ENCODE measurements at places on chromosomes 1 and 21.
A peak's percentile ranks its signal among the peaks of the same experiment; 100 is the strongest.

DNA sequence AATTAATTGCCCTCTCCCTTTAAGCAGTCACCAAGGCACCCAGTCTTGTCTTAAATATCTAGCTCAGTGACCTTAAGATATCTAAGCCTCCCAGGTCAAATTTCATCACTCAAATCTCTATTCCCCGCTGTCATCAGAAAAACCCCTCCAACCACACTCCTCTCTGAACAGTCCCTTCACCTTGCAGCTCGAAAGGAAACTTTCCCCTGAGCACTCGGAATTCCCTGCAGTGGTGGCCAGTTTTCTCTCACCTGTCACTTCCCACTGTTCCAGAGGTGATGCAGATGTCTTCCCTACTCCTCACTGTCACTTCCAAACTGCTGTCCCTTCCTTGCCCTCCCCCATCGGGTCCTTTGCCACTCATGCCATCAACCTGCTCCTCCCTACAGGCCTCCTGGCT, 15.3 kb upstream of the SSX2IP start:
- DNase-seq = no peak

DNA sequence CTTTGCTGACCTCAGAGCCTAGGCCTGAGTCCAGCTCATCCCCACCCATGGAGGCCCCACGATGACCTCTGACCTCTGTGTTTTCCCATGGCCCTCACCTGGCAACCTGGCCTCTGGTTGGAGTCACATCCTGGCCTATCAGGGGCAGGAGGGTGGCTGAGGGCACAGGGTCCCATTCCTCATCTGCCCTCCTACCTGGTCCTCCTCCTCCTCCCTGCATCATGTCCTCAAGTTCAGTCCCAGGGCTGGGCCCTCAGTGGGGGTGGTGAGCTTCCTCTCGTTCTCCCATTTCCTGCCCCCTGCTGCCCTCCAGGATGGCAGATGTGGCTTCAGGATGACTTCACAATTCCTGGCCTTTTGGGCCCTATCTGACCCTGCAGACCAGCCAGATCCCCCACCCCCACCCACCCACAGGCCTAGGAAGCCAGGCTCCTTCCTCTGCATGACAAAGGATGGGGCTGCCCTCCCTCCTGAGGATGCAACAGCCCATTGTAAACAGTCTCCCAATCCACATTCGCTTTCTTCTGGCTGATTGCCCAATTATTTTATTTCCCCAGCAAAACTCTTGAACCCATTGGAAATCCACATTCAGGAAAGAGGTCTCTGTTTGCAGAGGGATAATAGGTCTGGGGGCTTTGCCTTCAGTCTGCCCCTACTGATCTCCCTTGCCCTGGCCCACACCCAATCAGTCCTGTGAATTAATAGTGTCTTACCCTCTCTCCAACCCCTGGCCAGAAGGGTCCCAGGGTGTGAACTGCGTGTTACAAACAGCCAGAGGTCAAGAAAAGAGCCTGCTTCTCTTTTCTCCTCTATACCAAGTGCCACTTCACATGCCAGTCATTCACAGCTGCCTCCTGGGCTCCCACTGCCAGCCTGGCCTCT, 10.3 kb upstream of the LEFTY1 start:
- DNase-seq = no peak

DNA sequence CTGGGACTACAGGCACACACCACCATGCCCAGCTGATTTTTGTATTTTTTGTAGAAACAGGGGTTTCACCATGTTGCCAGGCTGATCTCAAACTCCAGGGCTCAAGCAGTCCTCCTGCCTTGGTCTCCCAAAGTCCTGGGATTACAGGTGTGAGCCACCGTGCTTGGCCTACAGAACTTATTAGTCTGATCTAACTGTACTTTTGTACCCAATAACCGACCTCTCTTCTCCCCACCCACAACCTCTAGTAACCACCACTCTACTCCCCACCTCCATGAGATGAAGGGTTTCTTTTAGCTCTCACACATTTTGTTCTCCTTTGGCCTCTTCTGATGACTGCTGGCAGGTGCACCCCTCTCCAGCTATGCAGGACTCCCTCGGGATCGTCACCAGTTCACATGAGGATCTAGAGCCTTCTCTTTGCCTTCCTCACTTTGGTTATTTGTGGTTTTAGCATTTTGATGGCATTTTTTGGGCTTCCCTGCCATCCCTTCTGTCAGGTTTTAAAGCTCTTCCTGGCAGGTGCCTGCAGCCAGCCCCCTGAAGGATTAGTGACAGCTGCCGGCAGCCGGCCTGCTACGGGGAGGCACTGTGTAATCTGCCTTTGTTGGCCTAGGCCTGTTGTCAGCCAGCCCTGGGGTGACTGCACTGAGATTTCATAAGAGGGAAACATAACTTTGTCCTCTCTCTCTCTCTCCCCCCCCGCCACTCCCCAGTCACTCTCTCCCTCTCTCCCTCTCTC, 99.8 kb upstream of the ATP1A1 start:
- no peak for DNase-seq

DNA sequence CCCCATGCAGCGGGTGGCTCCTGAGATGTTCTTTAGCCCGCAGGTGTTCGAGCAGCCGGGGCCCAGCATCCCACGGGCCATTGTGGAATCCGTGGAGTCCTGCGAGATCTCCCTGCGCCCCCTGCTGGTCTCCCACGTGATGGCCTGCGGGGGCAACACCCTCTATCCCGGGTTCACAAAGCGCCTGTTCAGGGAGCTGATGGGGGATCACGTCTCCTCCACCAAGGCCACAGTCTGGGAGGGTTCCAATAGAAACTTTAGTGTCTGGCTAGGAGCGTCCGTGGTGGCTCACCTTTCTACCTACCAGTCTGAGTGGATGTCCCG, 71.0 kb downstream of the ACTL8 start:
- DNase-seq = peak; percentile 7

- no peak for DNase-seq
Observed at GRCh38 chr1:69258842-69259241, 308.9 kb upstream of the LRRC7 start.

DNA sequence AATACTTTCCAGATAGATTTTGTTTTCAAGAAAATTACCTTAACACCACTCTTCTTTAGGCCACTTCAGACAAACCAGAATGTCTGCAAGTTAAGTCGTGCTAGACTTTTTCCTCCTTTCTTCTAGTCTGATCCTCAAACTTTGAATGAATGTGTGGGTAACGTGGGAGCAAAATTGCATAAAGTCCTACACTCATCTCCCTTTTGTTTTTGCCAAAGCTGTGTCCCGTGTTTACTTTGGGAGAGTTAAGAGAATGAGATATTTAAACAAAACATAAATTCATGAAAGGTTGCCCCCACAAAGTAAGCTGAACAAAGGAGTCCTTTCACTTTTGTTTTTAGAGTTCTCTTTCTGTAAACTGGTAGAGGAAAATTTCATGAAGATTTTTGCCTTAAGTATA, 16.9 kb upstream of the VAMP3 start:
- DNase-seq = no peak

- DNase-seq = no peak
Observed at GRCh38 chr1:193338194-193338593, 151.8 kb upstream of the B3GALT2 start.

DNA sequence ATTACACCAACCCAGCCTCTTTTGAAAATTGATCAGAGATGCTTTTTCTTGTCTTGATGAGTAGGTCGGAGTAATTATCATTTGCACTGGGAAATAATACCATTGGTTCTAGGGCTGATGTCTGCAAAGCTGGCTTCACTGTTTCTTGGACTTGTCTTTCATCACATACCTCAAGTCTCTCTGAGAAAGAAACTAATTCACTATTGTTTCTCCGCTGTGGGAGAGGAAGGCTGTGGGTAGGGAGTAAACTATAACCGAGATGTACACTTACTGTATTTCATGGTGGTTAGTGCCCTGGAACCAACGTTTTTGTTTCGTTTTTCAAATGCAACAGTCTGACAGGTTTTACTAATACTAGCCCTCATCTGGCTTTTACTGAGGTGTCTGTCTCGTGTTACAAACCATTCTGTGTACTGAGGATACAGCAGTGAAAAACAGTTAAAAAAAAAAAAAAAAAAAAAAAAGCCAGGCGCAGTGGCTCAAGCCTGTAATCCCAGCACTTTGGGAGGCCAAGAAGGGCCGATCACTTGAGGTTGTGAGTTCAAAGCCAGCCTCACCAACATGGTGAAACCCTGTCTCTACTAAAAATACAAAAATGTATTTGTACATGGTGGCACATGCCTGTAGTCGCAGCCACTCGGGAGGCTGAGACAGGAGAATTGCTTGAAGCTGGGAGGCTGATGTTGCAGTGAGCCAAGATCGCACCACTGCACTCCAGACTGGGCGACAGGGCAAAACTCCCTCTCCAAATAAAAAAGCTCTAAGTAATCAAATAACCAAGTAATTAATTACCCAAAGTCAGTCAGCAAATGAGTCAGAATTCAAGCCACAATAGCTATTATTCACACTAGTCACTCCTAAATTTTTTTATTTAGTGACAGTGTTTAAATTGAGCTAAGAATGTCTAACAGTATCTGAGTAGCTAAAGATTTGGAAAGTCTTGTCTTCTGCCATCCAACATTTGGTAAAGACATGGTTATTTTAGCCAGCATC, 23.3 kb downstream of the TOMM20 start:
- DNase-seq = no peak

GRCh38 chr1:231410036-231410612, 12.0 kb downstream of the EGLN1 start:
- no peak for DNase-seq

DNA sequence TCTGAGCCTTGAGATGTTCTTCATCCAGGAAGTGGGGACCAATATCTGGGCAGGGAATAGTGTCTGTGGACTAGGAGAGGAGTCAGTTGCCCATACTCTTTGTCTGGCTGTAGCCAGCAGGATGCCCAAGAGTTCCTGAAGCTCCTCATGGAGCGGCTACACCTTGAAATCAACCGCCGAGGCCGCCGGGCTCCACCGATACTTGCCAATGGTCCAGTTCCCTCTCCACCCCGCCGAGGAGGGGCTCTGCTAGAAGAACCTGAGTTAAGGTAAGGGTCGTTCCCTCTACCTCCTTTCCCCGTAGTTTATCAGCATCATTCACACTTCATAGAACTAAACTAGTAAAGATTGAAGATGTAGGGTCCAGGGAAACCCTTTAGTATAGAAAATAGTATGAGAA, 3.4 kb upstream of the PPOX start:
- no peak for DNase-seq

- DNase-seq = peak; percentile 64
Observed at GRCh38 chr1:39214998-39215873, 10.7 kb downstream of the MACF1 start.

GRCh38 chr1:170700842-170701615, 37.1 kb downstream of the PRRX1 start:
- no peak for DNase-seq

GRCh38 chr1:171883849-171884248, 42.6 kb downstream of the DNM3 start:
- no peak for DNase-seq

DNA sequence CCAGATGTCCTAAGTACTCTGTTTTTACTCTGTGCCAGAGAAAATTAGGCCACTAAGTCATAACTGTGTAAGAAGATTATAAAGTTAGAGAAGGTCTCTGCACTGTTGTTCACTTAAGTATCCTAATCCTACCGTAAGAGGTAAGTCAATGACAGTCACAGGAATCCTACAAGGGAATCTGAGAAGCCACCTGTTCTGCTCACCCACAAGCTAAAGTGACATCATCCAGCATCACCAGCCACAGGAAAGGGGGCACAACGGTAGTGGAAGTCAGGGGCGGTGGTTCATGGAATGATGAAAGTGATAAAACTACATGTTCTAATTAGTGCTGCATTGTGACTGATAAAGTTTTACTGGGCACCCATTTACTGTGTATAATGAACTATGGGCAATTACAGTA, 92.7 kb downstream of the PLD5 start:
- no peak for DNase-seq

DNA sequence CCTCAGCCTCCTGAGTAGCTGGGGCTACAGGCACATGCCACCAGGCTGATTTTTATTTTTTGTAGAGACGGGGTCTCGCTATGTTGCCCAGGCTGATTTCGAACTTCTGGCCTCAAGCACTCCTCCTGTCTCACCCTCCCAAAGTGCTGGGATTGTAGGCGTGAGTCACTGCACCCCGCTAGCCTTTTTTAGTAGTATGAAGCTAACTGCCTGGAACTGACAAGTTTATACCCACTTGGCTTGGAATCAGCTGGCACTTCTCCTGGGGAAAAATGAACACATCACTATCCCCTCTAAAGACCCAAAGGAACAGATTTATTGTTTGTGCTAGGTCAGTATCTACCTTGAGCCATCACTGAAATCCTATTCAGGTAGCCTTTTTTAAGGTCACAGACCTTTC, 19.0 kb downstream of the TMEM63A start:
- no peak for DNase-seq

- DNase-seq = peak; percentile 65
Observed at GRCh38 chr1:107965110-107965991, at the start of gene VAV3. TSS of gene VAV3 (minus strand) at chr1:107965180. CDS start at chr1:107964869, 311 bp downstream.

DNA sequence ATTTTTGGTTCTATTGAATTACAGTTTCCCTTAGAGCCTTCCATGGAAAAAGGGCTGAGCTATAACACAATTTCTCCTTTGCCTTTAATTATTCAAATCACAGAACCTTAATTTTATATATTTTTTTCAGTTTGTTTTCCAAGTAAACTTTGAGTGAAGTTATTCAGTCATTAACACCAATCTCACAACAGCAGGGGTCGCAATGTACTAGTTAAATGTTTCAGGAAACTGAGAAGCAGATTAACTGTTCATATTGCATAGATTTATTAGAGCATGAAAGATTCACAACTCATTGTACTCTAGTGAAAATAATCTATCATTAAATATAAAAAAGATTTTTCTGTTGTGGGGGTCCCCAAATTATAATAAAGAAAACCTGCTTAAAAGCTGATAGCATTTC, 64.1 kb downstream of the KIFAP3 start:
- peak; percentile 28 for DNase-seq

- DNase-seq = no peak
Observed at GRCh38 chr1:170804879-170805278, 130.5 kb upstream of the MROH9 start.

DNA sequence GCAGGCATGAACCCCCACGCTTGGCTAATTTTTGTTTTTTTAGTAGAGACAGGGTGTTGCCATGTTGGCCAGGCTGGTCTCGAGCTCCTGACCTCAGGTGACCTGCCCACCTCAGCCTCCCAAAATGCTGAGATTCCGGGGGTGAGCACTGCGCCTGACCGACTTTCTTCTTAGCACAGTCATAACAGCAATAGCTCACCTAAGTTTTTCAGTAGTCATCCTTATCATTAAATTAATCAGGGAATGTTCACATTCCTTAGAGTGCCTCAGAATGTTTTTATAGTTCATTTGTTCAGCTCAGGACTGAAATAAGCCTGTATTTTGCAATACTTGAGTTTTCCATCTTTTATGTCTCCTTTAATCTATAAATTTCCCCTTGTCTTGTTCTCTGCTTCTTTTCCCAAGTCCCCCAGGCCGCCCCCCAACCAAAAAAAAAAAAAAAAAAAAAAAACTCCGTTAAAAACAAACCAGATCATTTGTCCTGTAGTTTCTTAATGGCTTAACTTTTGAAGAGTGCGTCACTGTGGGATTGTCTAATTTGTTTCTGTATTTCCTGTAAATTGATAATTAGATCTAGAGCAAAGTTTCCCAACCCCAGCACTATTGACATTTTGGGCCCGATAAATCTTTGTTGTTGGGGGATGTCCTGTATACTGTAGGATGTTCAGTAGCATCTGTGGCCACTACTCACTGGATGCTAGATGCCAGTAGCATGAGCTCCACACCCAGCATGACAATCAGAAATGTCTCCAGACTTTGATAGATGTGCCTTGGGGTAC, 120.7 kb downstream of the ITSN1 start:
- DNase-seq = no peak
